ENCODE measurements at places on chromosomes 4 and X. TPM values are rescaled to one million over a fixed set of nuclear protein-coding genes. Genes with fewer than 3 reads are reported as not detected.

DNA sequence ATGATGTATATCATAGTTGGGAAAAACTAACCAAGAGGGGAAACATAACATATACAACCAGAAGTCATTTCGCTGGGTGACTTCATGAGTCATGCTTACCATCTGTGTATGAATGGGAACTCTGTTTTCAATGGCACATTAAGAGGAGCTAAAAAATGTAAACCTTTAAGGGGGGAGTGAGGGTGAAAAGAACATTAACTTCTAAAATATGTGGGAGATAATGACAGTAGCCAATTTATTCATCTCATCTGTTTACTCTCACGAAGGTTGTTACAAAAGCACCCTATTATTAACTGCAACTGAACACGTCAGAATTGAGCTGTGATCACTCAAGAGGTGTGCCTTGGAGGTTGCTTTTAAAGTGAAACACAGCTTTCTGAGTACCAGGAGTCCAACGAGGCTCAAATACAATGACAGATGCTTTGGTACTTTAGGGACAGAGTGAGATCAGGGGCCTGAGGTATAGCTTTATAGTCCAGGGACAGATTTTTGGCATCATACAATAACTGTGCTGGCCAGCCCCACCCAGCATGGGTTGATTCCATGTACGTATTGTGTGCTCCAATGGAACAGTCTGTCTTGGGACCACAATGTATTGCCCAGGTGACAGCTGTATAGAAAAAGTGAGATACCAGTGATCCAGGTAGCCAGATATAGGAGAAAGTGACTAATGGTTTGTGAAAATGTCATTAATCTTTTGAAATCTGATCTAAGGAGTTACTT, 107.3 kb downstream of the AMMECR1 start:
- no peak for DNase-seq

PABPC5 gene
- polyA plus RNA-seq = 2.7 TPM

- DNase-seq = no peak
These were observed 95.1 kb upstream of the GALNTL6 start for GRCh38 chr4:171718069-171718468.

PASD1 gene
- not detected for polyA plus RNA-seq

DNA sequence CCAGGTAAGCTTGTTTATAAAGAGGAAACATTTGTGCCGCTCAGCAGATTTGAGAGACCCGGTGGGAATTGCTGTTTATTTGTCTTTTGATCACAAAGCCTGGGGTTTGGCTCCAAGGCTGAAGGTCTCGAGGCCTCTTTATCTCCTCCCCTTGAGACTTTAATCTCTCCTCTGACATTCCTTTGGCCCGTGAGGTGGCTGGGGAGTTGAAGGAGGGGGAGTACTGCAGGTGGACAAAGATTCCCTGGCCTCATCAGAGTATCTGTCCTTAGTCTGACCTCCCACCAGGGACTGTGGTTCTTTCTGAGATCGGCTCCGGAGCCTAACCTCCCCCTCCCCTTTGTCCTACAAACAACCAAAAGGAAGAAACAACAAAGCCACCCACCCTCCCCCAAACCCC, 216.5 kb downstream of the MID1IP1 start:
- DNase-seq = no peak

GRCh38 chrX:56066016-56066415, 166.1 kb upstream of the KLF8 start:
- DNase-seq = no peak

GC gene
- not detected for polyA plus RNA-seq

GRCh38 chrX:30280428-30280827, 28.8 kb downstream of the NR0B1 start:
- DNase-seq = no peak

- no peak for DNase-seq
These were observed 133.7 kb upstream of the CPXCR1 start for GRCh38 chrX:88613338-88613737.

GRCh38 chr4:15344041-15344440, 83.8 kb upstream of the C1QTNF7 start:
- DNase-seq = no peak

LANCL3 gene
- polyA plus RNA-seq = 0.07 TPM

DNA sequence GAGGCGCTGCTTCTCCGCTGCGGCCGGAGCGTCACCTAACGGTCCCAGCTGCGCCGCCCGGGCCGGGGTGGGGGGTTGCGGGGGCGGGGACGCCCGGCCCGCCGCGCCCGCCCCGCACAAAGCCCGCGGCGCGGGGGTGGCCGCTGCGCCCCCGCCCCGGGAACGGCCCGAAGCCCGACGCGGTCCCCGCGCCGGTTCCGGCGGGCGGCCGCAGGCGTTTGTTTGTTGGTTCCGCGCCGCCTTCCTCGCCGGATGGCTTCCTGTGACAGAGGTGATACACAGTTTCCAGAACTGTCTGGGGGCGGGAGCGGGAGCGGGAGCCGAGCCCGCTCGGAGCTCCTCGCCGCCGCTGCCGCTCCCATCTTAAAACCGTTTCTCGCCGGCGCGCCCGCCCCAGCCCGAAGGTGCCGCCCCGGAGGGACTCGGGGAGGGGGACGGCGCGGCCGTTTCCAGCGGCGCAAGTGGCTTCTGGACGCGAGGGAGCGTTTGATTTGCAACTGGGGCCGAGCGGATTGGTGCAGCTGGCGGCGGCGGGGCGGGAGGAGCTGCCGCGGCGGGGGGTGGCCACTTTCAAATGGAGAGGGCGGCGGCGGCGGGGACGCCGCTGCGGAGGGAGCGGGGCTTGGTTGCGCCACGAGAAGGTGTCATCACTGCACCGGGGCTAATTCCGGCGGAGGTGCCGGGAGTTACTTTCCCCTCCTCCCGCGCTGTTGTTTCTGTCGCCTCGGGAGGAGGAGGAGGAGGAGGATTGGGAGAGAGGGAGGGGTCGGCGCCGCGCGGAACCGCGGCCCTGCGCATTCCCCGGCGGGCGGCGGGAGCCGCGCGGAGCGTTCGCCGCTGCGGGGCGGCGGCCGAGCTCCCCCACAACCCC, 2.3 kb downstream of the JADE1 start:
- peak; percentile 90 for DNase-seq

- DNase-seq = no peak
These were observed 181.0 kb downstream of the GPAT3 start for GRCh38 chr4:83716874-83717273.

ARHGAP36 gene
- 17.9 TPM for polyA plus RNA-seq

DNA sequence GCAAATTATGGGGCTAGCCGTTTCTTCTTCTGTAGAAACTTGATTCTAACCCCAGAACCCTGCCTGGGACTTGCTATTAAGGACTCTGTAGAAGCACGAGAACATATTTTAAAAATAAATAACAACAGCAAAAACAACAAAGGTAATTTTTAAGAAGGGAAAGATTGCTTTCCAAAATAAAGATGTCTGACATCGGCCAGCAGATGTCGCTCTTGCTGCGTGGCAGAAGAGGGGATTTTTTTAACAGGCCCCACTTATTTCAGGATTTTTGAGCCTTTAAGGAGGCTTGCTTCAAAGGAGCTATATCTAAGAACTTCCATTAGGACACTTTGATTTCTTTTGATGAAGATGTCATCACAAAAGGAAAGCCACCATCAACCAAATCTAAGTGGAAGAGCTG, 62.8 kb upstream of the EGFL6 start:
- peak; percentile 62 for DNase-seq

- no peak for DNase-seq
These were observed 109.4 kb downstream of the FHIP1A start for GRCh38 chr4:151518359-151518758.

GRCh38 chrX:22063284-22063683, 31.2 kb downstream of the PHEX start:
- no peak for DNase-seq

FAM184B gene
- 0.08 TPM for polyA plus RNA-seq

DNA sequence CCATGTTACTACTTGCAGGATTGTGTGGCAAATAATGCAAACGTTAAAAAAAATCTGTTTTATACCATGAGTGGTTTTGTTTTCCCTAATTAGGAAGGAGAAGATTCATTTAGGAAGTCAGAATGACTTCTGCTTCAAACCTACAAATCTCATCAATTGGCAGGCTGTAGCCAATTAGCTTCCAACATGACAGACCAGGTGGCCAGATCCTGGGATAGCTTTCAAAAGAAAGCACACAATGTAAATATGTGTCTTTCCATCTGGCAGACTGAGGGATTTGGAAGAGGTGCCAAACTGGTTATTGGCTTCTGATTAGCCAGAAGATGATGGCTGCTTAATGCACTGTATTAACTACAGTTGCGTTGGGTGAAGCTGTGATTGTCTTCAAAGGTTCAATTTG, 432.8 kb downstream of the ANKRD50 start:
- no peak for DNase-seq

GRCh38 chr4:143625632-143626031, 74.8 kb downstream of the FREM3 start:
- DNase-seq = no peak

DNA sequence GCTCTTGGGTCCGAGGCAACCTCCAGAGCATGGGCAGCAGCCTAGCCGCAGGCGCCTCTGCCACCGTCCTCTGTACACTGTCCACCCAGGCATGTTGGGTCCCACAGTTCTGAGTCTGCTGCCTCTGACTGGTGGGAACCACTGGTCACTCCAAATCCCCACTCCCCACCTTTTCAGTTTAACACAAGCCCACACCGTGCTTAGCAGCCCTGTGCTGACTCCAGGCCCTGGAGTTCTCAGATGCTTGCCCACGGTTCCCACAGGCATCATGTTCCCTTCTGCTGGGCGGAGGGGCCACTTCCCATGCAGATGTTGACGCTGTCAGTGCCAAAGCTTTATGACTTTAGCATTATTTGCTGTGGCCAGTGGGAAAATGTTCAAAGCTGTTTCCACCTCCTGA, 104.5 kb downstream of the SCD5 start:
- no peak for DNase-seq

GRCh38 chr4:97153042-97153441, 990.2 kb downstream of the STPG2 start:
- DNase-seq = no peak

DNA sequence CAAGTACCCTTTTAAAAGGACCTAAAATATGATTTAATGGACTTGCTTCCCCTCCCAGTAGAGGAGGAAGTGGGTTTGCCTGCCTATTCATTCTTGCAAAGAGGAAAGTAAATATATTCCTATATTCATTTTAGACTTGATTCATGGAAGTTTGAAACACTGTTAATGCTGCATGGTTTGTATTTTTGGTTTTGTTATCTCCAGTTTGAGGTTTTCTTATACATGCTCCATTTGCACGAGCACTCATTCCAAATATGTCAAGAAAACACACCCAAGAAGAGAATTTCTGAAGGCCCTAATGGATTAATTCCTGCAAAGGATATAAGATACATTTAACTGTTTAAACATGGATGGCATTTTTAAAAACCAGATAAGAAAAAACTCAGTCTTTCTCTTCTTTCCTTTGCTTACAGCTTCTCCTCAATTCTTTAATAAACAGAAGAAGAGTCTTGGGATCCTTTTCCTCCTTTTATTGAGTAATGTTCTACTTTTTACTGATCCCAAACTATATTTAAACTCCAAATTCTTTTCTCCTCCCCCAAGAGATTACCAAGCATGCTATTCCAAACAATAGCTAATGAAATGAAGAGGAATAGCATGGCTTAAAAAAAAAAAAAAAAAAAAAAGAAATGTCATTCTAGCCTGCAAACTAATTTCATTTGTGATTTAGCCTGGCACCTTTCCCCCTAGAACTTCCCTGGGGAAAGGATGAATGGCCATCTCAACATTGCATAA, 54.6 kb upstream of the LDB2 start:
- no peak for DNase-seq

SSX2 gene
- not detected for polyA plus RNA-seq

HERC5 gene
- polyA plus RNA-seq = 6.3 TPM

DNA sequence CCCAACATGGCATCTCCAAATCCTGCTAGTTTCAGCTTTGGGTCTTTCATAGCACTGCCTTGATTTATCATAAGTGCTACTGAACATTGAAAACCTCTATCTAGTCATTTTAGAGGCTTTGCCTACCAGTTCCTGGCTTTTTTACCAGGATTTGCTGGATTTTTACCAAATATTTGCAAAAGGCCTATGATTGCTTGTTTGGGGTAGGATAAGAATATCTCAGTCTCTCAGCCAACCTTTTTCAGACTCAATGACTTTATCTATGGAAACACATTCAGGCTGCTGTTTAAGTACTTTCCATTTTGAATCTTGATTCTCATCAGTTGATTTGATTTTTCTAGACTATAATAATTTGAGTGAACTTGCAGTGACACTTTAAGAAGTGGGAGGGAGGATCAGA, 80.1 kb downstream of the NPFFR2 start:
- no peak for DNase-seq

NAT8L gene
- polyA plus RNA-seq = 0.18 TPM

DNA sequence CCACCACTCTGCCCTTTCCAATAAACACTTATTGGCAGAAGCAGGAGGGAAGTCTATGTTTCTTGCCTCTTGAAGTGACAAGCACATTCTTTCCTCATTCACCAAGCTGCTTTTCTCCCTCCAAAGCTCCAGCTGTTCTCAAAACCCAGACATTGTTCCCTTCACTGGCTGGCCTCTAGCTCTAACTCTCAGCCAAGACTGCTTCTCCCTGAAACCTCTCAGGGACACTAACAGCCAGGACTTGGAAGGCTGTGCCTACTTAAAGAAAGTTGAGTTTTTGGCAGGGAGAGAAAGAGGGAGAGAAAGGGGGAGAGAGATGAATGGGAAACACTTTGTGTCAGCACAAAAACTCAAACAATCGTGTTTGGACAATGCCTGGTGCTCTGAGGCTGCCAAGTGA, 99.5 kb downstream of the COX18 start:
- no peak for DNase-seq

CTAG2 gene
- polyA plus RNA-seq = 7.2 TPM
